ENCODE measurements at places on chromosomes 1 and 21.

- DNase-seq = no peak
Observed at GRCh38 chr1:78606274-78606673, 14.0 kb upstream of the IFI44L start.

DNA sequence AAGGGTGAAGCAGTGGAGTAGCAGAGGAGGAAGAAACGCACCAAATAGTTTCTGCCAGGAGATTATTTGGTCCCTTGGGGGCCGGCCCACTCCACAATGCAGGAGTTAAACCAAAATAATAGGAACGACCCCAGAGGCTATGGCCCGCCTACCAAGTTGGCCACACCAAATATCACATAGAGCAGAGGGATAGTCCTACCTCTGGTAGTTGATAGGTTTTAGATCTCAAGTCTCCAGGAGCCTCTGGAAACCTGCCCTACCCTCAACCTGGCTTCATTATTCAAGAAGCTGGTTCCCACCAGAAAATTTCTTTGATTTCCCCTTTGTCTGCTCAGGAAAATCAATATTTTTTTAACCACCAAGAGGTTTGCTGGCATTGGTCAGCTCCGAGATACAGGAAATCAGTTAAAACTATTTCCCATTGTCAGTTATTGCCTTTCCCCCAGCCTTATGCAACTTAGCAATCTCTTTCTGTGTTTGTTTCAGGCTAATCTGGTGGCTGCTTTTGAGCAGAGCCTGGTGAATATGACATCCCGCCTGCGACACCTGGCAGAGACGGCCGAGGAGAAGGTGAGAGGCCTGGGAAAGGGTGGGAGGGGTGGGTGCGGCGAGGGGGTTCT is 35.5 kb upstream of the IPO9 start:
- DNase-seq = no peak

GRCh38 chr1:156638189-156638985 is 3.5 kb upstream of the BCAN start:
- DNase-seq = no peak

DNA sequence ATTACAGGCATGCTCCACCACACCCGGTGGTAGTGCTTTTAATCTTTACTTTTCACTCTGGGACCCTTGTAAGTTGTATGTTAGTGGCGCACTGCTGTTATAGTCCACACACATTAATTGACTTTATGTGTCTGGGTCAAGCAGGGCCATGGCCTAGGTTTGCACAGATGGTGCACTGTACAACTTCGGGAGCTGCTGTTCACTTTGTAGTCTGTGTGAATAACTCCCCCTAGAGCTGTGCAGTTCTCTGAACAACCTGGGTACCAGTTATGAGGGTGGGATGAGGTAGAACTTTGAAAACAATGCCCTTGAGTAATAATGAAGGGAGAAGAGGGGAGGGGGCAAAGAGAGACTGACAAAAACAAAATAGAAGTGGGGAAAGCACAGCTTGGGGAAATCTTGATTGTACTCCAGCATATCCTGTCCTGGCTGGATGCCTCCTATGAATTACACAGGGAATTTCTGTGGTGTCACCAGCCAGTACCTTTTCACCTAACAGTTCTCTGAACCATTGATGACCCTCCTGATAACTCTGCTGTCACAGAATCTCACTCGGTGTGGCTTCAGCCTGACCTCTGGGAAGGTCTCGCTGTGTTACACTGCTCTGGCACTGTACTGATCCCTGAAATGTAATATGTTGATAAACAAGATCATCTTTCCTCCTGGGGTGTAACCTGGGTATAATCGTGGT is 2.2 kb downstream of the PTGFRN start:
- no peak for DNase-seq

- no peak for DNase-seq
Observed at GRCh38 chr1:106978477-106979322, 77.8 kb upstream of the PRMT6 start.

GRCh38 chr1:171751221-171751620 is 9.4 kb upstream of the VAMP4 start:
- DNase-seq = no peak

DNA sequence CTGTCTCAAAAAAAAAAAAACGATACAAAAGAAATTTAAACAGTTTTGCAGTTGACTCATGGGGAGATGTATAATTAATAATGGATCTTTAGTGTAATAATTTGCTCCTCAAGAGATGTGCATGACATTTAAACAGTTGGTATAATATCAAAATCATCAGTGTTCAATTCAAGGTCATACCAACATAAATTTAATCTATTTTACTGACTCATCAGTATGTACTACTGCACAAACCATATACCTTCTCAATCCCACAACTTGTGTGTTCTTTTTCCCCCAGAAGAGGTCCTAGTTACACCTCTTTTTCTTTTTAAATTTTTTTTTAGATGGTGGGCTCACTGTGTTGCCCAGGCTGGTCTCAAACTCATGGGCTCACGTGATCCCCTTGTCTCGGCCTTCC is 23.6 kb downstream of the CDKN2C start:
- no peak for DNase-seq

DNA sequence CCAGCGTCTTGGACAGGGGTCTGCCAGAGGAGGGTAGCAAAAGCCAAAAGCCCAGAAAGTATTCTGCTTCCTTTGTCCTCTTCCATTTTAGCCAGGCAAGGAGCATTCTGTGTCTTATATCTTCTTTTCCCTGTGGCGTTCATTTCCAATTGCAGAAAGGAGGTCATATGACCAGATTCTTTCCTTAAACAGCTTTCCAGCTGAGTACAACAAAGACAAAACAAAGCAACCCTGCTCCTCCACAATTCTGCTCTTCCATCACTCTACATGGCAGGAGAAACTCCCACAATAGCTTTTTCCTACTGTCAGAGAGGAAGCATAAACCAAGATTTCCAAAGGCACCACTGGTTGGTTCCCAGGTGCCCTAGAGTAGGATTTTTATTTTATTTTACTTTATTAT is 19.7 kb downstream of the ENSA start:
- no peak for DNase-seq

DNA sequence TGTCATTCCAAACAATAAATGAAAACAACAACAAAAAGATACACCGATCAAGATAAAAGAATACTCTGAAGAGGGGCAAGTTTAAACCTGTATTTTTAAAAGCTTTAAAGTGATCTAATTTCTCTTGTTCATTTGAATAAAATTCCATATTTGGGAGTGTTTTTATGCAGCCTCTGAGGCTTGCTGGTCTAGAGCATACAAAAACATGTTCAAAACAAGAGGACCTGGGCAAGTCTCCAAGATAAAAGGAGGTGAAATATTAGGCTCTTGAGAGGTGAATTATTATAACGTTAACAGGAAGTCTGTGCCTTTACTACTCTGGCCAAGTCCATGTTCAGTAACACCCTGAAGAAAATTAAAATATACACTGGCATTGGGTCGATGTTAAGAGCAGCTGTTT is 20.1 kb downstream of the URB1 start:
- no peak for DNase-seq

DNA sequence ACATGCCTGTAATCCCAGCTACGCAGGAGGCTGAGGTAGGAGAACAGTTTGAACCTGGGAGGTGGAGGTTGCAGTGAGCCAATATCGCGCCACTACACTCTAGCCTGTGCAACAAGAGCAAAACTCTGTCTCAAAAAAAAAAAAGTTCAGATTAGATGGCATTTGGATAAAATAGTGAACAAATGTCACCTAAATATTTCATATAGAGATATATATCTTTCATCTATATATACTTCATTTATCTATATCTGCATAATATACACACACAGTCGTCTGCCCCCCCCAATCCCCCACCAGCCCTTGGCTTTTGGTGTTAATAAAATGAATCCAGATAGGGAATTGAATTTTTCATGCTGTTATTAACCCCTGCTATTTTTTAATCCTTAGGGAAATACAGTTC is 5.0 kb downstream of the PPP1R15B start:
- no peak for DNase-seq

- DNase-seq = no peak
Observed at GRCh38 chr1:182120411-182121258, 59.1 kb upstream of the ZNF648 start.

DNA sequence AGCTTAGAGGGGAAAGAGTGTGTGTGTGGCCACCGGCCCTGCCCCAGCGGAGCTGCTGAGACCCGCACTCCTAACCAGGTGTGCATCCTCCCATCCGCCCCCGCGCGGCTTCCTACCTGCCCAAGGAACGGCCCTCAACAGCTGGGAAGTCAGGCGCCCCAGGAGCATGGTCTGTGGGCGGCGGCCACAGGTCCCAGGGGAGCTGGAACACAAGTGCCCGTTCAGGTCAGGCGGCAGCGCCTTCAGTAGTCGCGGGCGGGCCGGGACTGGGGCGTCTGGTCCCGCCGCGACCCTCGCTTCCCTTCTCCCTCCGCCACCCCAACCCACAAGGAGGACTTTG is 448 bp downstream of the AURKAIP1 start:
- no peak for DNase-seq

DNA sequence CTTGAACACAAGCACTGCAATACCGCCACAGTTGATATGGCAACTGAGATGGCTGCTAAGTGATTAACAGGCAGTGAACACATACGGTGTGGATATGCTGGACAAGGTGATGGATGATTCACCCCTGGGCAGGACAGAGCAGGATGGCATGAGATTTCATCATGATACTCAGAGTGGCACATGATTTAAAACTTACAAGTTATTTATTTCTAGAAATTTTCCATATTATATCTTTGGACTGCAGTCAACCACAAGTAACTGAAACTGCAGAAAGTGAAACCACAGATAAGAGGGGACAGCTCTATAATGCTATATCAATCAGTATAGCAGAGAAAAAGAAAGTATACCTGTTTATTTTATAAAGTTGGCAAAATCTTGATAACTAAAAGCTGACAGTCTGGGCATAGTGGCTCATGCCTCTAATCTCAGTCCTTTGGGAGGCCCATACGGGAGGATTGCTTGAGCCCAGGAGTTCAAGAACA is 47.9 kb downstream of the PHACTR4 start:
- no peak for DNase-seq

DNA sequence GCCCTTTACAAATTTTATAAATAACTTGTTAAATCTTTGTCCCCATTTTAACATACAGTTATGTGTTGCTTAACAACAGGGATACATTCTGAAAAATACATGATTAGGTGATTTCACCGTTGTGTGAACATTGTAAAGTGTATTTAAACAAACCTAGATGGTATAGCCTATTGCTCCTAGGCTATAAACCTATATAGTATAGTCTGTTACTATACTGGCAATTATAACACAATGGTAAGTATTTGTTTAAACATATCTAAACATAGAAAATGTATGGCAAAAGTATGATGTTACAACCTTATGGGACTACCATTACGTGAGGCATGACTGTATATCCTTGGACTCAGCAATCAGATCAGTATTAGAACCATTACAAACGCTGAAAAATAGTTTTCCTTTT is 36.6 kb downstream of the GATAD2B start:
- DNase-seq = no peak

DNA sequence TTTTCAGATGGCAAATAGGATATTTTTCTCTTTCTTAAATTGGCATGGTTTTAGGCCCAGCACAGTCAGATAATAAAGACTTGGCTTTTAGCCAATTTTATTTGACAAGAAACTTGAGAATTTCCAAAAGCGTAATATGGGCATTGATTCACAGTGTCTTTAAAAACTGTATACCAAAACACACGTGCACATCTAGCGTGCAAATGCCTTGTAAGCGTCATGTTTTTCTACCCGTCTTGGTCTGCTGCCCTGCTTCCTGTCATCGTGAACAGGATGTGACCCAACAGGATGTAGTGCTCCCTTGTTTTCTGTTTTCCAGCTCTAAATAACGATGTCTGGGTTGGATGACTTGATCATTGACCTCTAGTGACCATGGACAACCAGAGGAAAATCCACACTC is 24.7 kb upstream of the SLC44A3 start:
- DNase-seq = no peak

DNA sequence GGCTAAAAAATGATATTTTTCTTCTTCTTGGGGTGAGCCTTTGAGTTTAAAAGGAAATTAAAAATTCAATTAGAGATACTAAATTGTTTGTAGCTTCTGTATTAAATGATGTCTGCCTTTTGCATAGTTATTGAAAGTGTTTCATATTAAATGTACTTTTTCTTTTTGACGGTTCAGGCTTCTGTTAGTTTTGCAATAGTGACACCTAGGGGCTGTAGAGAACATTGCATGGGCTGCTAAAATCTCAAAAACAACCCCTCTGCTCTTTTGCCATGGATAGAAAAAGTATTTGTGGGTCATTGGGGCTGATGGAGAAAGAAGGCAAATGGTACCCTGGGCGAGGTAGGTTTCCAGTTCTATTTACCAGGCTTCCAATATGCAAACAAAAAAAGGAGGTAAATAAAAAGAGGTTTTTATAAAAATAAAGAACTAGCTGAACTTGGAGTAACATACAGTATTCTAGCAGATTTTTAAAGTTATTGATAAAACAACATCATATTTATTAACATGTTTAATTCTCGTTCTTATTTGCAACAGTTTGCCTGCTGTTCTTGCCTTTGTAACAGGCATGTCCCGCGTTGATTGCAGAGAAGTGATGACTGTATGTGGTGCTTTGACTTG is 115.4 kb upstream of the HOOK1 start:
- DNase-seq = no peak

DNA sequence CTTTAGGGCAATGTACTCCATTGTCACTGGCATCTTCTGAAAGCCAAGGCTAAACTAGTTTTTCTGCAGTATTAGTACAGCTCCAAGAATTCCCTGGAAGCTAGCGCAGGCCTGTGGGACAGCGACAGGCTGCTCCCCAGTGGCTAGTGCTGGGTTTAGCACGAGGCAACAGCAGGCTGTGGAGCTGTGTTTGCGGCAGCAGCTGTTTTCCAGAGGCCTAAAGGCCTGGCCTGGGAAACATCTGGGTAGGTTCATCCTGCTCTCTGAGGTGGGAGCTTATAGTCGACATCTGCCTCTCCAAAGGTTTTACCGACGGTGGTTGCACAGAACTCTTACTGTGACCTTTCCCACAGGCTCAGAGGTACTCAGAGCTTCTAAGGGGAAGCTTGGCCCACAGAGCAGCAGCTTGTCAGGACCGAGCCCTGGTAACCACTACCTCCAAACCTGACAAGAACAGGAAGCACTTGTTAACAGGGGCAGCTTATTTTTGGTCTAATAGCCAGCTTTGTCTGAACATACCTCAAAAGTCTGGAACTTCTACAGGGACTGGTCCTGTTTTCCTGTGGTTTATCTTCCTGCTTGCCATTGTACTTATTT is 17.2 kb downstream of the CC2D1B start:
- no peak for DNase-seq

GRCh38 chr21:43919871-43920801 is 55.1 kb downstream of the AGPAT3 start:
- no peak for DNase-seq

GRCh38 chr21:8993284-8993942 is 1528.0 kb upstream of the TPTE start:
- DNase-seq = no peak
